ENCODE measurements at places on chromosomes 5 and 9.

DNA sequence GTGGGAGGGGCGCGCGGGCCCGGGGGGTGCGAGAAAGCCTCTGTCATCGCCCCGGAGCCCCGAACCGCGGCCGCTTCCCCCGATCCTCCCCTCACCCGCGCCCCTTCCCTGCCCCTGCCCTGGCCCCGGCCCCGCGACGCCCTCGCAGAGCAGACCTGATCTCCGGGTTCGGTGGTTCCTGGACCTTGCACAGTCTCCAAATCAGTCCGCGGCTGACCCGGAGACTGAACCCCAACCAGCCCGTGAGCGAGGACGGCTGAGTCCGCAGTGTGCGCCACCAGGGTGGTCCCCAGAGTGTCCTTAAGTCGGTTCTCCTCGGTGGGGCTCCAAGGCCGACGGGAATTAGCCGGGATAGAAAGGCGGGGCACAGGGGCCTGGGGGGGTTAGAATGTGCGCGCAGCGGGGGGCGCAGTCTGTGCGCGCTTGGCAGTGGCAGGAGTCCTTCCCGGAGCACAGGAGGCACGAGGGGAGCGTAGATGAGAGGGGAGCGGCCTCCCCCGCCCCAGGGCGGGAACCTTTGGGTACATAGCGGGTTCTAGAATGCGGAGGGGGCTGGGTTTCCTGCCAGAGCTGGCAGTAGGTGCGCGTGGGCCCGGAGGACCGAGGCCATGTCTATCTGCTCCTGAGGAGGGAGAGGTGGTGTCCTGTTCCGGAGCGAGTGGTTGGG lies 779 bp downstream of the PKN3 start:
- peak overlapping the region; percentile 45 for H3K4me3 ChIP-seq
- peaks cover 10% of the 10 kb centered on the region for H3K4me1 ChIP-seq
- H3K36me3 ChIP-seq: no peaks in the 10 kb centered on the region
- DNase-seq: no peak
- no peaks in the 10 kb centered on the region for H3K27me3 ChIP-seq

GRCh38 chr9:136756836-136757235 lies 1.2 kb downstream of the LCN8 start:
- no peak overlapping the region for H3K27ac ChIP-seq
- DNase-seq: no peak
- no peaks in the 10 kb centered on the region for H3K27me3 ChIP-seq
- H3K4me3 ChIP-seq: no peak overlapping the region
- no peaks in the 10 kb centered on the region for H3K4me1 ChIP-seq

- no peaks in the 10 kb centered on the region for H3K27me3 ChIP-seq
- H3K27ac ChIP-seq: no peak overlapping the region
These were observed 1095.7 kb upstream of the DMAC1 start for GRCh38 chr9:8895106-8895860.

DNA sequence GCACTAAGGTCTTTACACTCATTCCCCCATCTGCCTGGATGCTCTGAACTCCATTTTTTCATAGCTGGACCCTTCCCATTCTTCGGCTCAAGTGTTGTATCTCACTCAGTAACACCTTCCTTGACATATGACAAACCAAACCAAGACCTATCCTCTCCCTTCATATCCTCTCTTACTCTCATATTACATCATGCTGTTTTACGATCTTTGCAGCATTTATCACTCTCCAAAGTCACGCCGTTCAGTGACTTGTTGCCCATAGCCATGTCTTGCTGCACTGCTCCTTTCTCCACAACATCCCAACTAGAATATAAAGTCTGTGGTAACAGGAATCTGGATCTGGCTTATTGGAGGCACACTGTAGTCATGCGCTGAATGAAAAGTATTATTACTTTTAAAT lies 923.6 kb upstream of the DMAC1 start:
- no peak for DNase-seq
- no peaks in the 10 kb centered on the region for H3K36me3 ChIP-seq
- no peak overlapping the region for H3K4me3 ChIP-seq
- no peak overlapping the region for H3K27ac ChIP-seq

- H3K4me1 ChIP-seq: no peaks in the 10 kb centered on the region
- H3K27me3 ChIP-seq: no peaks in the 10 kb centered on the region
- no peak overlapping the region for H3K4me3 ChIP-seq
These were observed 27.6 kb downstream of the DIMT1 start for GRCh38 chr5:62376064-62376463.

DNA sequence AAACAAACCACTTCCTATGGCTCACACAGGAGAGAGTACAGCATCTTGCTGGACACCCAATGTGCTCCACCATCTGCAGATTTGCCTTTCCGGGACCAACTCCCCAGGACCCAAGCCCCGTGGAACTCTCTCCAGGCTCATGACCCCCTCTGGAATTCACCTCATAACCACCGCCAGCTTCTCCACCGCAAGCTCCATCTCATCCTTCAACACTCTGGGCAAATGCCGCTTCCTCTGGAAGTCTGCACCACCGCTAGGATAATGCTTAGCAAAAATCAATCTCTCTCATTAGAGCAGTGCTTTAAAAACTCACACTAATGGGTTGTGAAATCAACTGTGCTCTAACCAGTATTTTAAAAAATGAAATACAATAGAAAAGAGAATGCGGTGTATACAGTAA lies 150.0 kb downstream of the COL23A1 start:
- no peaks in the 10 kb centered on the region for H3K36me3 ChIP-seq
- DNase-seq: no peak
- H3K27ac ChIP-seq: no peak overlapping the region
- no peaks in the 10 kb centered on the region for H3K4me1 ChIP-seq

GRCh38 chr5:128196791-128197190 lies 113.2 kb downstream of the SLC12A2 start:
- H3K27me3 ChIP-seq: no peaks in the 10 kb centered on the region
- peak; percentile 37 for DNase-seq
- H3K27ac ChIP-seq: no peak overlapping the region
- peaks cover 29% of the 10 kb centered on the region for H3K4me1 ChIP-seq
- no peak overlapping the region for H3K4me3 ChIP-seq

Measured in CD4-positive, alpha-beta memory T cell (primary cell).